ENCODE measurements at places on chromosomes 16 and 17. TPM values are rescaled to one million over a fixed set of nuclear protein-coding genes. Genes with fewer than 3 reads are reported as not detected.

- no peak for DNase-seq
Measured at GRCh38 chr16:56265184-56265583, 73.9 kb downstream of the GNAO1 start.

GRCh38 chr16:26276289-26276688, 584.5 kb downstream of the HS3ST4 start:
- DNase-seq = no peak

GRCh38 chr16:4936991-4937781, at the start of gene PPL:
PPL (minus strand) TSS chr16:4937148; CDS start chr16:4937045, 103 bp downstream.
- DNase-seq = peak; percentile 98

The GALR2 gene
- total RNA-seq = not detected
